ENCODE measurements at places on chromosomes 11 and 22. TPM values are rescaled to one million over a fixed set of nuclear protein-coding genes. Genes with fewer than 3 reads are reported as not detected.

Gene VWCE
- 16.8 TPM for total RNA-seq

Gene NCF4
- not detected for total RNA-seq

Gene C11orf52
- 1.4 TPM for total RNA-seq

Gene DEUP1
- total RNA-seq: not detected

Gene OR4A16
- total RNA-seq: not detected

Gene SMIM38
- total RNA-seq: not detected

Gene OR8G5
- total RNA-seq: not detected

Gene HTR3B
- total RNA-seq: not detected

Gene ZNF214
- 1.00 TPM for total RNA-seq

Gene KRTAP5-2
- total RNA-seq: not detected

Gene ELF5
- not detected for total RNA-seq

Gene OR11H1
- not detected for total RNA-seq

Gene MYOD1
- not detected for total RNA-seq

Gene GPR83
- total RNA-seq: not detected

Gene PDE3B
- 4.7 TPM for total RNA-seq

Gene SCT
- total RNA-seq: not detected

Gene GSTT2
- total RNA-seq: not detected

Gene PRAME
- total RNA-seq: 0.34 TPM

Gene GRIA4
- total RNA-seq: not detected

Gene MYO18B
- under 0.01 TPM for total RNA-seq

Gene VPS37C
- 6.0 TPM for total RNA-seq

Gene HEPACAM
- not detected for total RNA-seq

Gene MGAT3
- total RNA-seq: 0.49 TPM

Gene MUC6
- not detected for total RNA-seq

Gene OAF
- 169 TPM for total RNA-seq

Gene MMP10
- total RNA-seq: 0.19 TPM

Gene FAM83F
- total RNA-seq: not detected

Gene CABP2
- not detected for total RNA-seq

Gene BTG4
- total RNA-seq: not detected

Gene CALCA
- not detected for total RNA-seq

Gene CDHR5
- total RNA-seq: not detected

Gene TRPC6
- total RNA-seq: 0.06 TPM

Gene CSF2RB
- 0.19 TPM for total RNA-seq

Gene OR52H1
- total RNA-seq: not detected

Gene MMP1
- 14.8 TPM for total RNA-seq
